Right renal pelvis (tissue), 4 donors: ENCODE measurements at places on chromosomes 16 and 17. TPM values are rescaled to one million over a fixed set of nuclear protein-coding genes. Genes with fewer than 3 reads are reported as not detected.

ITGAX gene
- 0.66 TPM for polyA plus RNA-seq

PLLP gene
- polyA plus RNA-seq: 19.4 TPM

MT1A gene
- polyA plus RNA-seq: not detected

LRRC75A gene
- 4.8 TPM for polyA plus RNA-seq

DNA sequence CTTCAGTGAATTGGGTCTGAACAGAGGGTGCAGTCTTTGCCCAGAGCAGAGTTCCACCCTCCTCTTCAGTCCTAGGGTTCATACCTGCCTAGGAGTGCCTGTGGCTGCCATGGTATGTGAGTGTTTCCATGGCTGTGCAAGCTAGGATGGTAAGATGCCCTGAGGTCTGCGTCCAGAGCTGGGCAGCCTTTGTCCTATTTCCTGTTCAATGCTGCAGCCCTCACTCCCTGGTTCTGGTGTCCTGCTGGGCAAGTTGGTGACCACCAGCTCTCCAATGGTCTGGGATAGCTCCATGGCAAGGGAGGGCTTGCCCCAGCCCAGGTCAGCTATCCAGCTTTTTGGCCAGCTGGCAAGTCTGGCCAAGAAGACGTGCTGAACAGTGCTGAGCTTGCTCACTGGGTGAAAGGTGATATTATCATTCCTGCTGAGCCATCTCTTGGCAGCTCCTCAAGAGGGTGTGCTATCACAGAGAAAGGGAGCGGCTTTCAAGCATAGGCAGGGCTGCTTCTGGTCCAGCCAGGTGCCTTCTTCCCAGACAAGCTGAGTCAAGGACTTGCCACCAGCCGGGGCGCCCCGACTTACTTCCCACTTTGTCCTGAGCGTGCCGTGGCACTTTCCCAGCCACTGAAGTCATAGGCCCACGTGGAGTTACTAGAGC lies 13.0 kb upstream of the NFATC3 start:
- no peak for DNase-seq

DNA sequence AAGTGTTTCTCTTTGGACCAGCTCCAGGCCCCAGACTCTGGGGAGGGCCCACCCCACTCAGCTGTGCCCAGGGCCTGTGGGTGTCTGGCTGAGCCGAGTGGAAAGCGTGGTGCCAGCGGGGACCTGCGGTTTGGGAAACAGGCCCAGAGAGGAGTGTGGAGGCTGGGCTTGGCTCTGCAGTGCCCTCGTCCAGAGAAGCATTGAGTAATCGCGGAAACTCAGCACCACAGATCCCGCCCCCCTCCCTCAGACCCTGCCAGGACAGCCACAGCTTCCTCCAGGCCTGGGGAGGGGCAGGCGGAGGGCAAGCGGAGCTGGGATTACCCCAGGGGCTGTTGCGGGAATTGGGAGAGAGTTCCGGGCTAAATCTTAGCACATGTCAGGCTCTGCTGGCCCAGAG lies 14.6 kb upstream of the PITPNA start:
- DNase-seq: no peak

DNA sequence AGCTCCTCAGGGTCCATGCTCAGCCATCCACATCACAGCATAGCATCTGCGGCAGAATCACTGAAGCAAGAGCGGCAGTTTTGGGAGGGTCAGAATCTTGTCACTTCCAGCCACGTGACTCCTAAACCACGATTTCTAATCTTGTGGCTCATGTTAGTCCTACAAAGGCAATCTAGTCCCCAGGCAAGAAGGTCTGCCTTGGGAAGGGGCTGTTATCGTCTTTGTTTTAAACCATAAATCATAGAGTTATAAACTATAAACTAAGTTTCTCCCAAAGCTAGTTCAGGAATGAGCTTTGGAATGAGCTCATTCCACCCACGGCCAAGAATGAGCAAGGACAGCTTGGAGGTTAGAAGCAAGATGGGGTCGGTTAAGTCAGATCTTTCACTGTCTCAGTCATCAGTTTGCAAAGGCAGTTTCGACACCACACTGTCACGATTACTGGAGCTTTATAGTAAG lies 20.8 kb upstream of the DNAH17 start:
- DNase-seq: no peak

DNA sequence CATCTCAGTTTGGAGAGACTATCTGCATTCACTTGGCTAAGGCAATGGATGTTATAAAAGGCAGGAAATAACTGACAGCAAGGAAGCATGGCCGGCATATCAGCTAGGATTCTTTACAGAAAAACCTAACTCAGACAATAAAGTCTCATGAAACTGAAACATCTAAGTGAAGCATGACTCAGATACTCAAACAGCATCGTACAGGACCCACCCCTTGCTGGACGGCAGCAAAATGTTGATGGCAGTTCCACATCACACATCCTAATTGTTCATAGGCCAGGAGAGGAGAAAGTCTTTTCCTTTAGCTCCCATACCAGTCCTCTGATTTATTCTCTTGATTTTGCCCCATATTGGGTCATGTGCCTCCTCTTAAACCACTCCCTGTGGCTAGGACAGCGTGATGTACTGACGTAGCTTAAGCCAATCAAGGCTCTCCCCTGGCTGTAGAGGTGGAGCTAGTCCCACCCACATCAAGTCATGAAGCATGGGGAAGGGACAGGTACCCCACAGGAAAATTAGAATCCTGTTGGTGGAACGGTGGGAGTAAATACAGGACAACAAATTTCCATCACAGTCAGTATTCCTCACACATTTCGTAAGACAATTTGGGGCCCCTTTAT lies 178.9 kb downstream of the IRX3 start:
- DNase-seq: no peak

- DNase-seq: no peak
Measured at GRCh38 chr16:19522760-19523159, 862 bp upstream of the GDE1 start.

GRCh38 chr17:58046239-58047094 lies 36.8 kb upstream of the DYNLL2 start:
- no peak for DNase-seq

GRCh38 chr16:17037499-17037898 lies 433.3 kb downstream of the XYLT1 start:
- no peak for DNase-seq

GRCh38 chr16:80274576-80275191 lies 266.1 kb upstream of the DYNLRB2 start:
- no peak for DNase-seq
